ENCODE measurements at places on chromosomes 13 and 19.

DNA sequence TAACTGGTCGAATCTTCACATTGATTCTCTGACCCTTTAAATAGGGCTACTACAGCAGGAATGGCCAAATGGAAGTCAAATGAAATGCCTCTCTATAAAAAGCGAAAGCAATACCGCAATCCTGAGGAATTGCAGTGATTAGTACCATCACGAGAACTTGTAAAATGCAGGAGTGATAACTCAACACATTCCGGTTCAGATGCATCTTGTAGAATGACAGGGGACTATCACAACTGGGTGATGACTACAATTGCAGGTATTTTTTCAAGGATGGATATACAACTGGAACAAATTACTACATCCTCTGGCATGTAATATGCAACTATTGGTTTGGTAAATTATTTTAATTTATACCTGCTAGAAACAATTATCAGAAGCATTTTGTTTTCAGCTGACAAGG is 140.4 kb downstream of the PCDH20 start:
- no peak for DNase-seq

GRCh38 chr13:97308735-97309429 is 86.7 kb downstream of the MBNL2 start:
- no peak for DNase-seq

DNA sequence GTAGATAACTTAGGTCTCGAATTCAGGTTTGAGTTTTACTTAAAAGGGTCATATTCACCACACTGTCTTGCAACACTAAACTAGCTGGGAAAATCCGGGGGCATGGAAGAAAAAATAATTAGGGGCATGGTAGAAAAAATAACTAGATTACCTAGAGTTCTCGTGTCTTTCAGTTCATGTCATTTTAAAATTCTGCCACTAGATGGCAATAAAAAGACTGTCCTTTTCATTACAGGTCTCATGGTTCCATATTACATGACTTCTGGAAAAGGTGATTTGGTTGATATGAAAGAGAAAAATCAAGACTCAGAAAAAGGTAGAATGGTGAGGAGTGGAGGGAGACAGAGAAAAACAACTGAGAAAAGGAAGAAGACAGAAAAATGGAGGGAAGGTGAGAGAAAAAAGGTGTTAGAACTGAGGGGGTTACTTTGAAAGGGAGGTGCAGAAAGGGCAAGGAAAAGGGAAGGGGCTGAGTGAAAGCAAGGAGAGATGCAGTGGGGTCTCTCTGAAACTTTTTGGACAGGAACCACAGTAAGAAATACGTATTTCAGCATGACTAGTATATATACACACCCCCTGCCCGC is 299.0 kb downstream of the KLF12 start:
- DNase-seq, result no peak

DNA sequence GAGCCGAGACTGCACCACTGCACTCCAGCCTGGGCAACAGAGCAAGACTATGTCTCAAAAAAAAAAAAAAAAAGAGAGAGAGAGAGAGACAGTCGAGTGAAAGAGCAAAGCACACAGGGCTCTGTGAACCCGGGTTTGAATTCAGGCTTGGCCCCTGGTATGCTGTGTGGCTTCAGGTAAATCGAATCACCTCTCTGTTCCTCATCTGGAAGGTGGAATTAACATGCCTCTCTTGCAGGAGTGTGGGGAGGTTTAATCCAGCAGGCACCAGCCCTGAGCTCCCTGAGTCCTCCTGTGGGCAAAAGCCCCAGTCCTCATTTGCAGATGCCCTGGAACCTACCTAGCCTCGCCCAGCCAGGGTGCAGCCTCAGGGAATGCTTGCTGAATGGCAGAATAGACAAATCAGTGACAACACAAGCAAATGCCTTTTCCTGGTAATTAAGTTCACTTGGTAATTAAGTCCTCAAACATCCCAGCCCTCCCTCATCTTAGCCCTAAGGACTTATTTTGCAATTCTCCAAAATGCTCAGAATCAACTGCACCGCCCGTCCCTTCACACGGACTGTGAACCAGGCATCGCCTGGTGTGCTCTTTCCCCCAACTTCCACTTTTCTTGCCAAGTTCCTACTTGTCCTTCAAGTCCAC is 4.6 kb upstream of the ZNRF4 start:
- DNase-seq, result no peak

GRCh38 chr13:87677496-87678371 is 6.6 kb downstream of the SLITRK5 start:
- no peak for DNase-seq

- no peak for DNase-seq
Observed at GRCh38 chr19:756236-756635, 5.3 kb downstream of the MISP start.

GRCh38 chr19:52094526-52095130 is 937 bp downstream of the ZNF841 start:
- DNase-seq, result no peak

DNA sequence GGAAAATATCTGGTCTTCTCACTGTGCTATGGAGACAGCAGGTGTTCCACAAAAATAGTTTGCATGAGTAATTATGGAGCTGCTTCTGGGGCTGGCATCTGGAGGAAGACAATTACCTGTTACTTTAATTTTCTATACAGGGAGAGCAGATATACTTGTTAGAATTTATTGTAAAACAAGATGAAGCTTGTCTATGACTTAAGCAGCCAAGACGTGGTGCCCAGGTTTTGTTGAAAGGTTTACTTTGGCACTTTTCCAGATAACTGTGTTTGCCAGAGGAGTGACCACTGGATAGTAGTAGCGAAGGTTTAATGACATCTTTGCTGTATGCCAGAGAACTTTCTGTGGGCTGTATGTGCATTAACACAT is 134.5 kb upstream of the KL start:
- no peak for DNase-seq

GRCh38 chr19:17125062-17125727 is 49.6 kb downstream of the MYO9B start:
- DNase-seq, result no peak

- DNase-seq, result no peak
Observed at GRCh38 chr13:113906571-113906970, 42.7 kb upstream of the GAS6 start.

DNA sequence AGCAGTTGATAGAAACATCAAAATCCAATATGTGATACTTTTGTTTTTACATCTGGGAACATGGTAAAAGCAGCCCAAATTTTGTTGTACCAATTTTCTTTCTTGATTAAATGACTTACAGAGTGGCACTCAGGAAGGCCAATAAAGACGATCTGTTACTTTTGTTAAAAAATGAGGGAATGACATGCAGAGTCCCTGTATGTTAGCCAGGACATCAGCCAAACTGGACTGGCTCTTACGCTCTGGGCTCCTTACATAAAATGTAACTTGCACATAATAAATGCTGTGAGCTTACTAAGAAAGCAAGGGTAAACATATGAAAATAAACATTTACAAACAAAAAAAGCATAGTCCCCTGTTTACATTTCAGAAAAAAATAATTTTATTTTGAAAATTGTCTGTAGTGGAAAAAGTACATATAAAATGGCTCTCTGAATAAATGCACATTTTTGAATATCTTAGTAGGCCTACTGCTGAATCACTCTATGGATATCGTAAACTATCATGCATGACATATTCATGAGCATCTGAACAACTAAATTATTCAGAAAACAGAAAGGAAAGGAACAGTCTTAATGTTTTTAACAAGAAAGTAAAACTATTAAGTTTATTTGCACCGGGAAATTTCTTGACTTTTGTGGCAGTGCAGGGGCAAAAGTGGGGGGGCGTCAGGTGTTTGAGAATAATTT is 534.5 kb downstream of the KCTD12 start:
- DNase-seq, result no peak

DNA sequence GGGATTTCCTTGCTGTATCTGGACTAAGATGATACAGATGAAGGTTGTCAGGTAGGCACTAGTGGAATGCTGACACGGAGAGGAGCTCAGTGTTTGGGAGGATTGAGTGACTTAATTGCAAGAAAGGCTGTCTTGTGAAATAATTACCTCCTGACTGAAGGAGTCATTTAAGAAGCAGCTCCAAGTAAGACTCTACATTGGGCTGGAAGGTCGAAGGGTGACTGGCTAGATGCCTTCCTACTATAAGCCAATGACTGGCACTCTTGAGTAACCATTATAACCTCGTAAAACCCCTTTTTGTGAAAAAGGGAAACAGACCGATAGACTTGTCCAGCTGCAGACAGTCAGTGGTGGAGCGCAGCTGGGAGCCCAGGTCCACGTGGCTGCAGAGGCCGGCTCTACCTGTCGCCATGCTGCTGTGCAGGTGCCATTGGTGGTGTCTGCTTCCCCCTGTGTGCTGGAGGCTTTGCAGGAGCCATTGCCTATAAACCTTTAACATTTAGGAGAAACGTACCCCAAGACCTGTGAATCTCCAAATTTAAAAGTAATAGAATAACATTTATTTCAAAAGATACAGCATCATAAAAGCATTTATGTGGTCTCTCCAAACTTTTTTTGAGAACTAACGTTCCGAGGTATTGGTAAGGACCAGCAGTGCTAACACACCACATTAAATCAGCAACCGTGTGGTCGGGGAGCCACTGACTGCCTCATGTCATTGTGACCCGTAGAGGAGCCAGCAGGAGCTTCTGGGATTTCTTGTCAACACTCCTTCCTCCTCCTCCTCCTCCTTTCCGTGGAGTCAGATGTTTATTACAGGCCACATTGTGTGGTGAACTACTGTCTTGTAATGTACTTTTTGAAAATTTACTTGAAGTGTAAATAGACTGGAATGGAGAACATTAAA is 80.4 kb upstream of the TEX29 start:
- no peak for DNase-seq

- no peak for DNase-seq
Observed at GRCh38 chr19:22918221-22918620, 84.8 kb downstream of the ZNF728 start.

DNA sequence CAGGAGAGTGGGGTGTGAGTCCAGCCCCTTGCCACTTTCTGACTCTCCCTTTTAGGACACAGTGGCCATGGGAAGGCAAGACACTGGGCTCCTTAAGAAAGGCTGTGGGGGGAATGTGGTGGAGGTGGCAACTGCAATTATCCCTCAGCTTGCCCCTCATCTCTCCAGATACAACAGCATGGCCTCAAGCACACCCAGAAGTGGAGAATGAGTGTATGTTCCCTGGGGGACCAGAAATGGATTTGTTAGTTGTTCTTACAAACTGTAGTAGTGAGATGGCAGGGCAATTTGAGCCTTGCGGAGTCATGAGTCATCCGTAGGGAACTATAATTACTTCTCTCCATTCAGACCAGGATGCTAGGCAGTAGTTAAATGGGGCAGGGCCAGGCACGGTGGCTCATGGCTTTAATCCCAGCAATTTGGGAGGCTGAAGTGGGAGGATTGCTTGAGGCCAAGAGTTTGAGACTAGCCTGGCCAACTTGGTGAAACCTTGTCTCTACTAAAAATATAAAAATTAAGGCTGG is 25.6 kb upstream of the CXCL17 start:
- DNase-seq, result no peak

DNA sequence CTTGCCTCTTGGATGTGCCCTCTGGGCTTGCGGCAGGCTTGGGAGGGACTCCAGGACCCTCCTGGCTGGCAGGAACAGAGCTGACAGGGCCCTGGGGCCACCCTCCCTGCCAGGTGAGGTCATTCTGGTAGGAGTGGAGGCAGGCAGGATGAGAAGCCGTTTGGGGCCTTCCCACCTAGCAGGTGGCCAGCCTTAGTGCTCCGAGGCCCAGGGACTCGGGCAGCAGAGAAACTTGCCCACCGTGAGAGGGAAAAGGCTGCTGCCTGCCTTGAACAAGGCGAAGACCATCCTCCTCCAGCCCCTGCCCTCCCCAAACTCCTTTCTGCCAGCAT is 8.5 kb downstream of the RFX1 start:
- DNase-seq, result no peak

DNA sequence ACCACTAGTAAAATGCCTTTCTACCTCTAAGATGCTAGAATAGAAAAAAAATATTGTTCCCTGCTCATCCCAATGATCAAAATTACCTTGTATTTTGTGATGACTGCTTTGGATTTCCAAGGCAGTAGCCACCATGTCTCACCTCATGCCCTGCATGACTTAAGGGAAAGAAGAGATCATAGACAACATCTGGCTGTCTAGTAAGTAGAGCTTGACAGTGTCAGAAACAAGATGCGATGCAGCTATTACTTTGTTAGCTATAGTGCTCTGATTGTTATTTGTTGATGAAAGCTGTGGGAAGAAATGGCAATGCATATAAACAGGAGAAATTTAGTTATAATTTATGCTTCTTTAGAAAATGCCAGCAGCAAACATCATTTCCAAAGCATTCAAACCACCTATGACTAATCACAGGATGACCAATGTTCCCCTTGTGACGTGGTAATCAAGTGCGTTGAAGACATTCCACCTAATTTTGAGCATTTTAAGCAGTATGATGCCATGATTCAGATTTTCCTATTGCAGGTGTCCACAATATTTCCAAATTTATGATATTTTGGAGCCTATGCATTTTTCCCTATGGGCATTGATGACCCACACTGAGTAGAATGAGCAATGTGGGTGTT is 308.3 kb downstream of the KCNRG start:
- DNase-seq, result no peak

GRCh38 chr13:40586886-40587565 is 79.4 kb downstream of the FOXO1 start:
- DNase-seq, result no peak

- DNase-seq, result no peak
Observed at GRCh38 chr13:70955887-70956286, 847.6 kb upstream of the KLHL1 start.

DNA sequence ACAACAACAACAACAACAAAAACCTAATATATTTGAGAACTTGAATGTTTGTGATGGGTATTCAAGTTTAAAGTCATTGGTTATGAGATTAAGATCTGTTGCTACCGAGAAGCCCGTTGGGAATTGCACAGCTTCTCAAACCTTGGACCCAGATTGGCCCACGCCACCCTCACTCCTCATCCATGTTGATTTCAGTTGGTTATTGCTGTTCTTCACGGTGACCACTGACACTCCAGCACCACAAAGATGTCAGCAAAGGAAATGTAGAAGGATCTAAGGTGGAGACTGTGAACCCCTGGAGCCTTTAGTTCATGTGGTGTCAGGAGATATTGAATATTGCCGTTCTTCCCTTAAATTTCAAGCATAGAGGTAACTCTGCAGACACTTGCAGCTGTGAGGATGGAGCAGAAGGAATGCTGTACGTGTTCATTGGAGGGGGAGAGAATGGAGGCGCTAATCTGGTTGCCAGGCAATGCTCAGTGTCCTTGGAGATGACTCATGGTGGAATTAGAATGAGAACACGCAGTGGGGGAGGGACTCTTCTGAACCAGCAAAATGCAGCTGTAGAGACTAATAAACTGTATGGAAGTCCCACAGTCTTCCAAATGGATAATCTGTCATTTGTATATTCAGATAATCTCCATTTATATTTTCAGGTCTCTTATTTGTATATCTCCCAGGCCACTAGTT is 20.8 kb upstream of the ZNF835 start:
- no peak for DNase-seq

GRCh38 chr13:110965038-110965754 is 50.3 kb upstream of the ANKRD10 start:
- DNase-seq, result no peak

GRCh38 chr19:41928754-41929535 is 696 bp upstream of the ERFL start:
- no peak for DNase-seq

Data from stimulated activated CD8-positive, alpha-beta memory T cell treated with anti-CD3 and anti-CD28 coated beads, Interleukin-4, amount 100 ng/mL, for 1 hour (primary cell).